ENCODE measurements at places on chromosomes 16 and 17. TPM values are rescaled to one million over a fixed set of nuclear protein-coding genes. Genes with fewer than 3 reads are reported as not detected.

The COG1 gene
- total RNA-seq: 40.5 TPM

The PTGES3L gene
- not detected for total RNA-seq

DNA sequence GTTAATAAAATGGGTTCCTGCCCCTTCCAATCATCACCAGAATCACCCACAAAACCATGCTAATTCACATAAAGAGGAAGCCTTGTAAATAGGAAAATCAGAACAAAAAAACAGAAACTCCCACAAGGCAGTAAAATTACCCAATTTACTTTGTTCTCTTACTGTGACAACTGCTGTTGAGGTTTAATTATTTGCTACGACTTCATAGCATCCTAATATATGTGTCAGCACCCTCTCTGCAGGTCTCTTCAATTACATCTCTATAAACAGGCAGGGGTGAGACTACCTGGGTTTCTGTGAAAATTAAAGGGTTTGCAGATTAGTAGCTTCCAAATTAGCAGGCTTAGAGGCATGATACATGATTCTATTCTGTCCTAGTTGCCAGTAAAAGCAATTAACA, 2.7 kb downstream of the WDR59 start:
- no peak for DNase-seq

GRCh38 chr16:26177438-26177837, 485.7 kb downstream of the HS3ST4 start:
- DNase-seq: no peak

DNA sequence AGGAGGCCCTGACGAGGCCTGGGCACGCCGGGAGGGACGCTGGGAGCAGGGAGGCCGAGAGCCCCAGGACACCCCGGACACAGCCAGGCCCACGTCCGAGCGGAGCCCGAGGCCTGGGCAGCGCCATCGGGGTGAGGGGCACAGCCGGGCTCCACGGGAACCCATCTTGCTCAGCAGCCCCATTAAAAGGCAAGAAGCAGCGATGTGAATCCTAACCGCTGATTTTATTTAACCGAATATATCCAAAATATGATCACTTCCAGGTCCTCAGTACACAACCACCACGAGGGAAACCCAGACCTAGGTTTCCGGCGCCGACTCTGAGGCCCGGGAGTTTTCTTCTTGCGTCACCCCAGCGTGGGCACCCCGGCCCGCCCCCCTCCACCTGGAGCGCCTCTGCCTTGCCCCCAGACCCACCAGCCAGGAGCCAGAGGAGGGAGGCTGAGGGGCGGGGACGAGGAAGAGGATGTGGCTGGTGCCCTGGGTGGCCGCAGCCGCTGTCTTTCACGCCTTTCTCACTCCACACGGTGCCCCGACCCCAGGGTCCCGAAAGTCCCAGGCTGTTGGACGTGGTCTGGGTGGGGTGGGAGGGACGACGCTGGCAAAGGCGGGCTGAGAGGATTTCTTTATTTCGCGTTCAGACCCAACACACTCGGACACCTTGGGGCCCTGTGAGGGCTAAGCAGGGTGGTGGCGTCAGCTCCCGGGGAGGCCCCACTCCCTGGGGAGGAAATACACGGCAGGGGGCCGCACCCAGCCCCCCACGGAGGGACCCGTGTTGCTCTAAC, 568 bp upstream of the CCDC154 start:
- DNase-seq: no peak

DNA sequence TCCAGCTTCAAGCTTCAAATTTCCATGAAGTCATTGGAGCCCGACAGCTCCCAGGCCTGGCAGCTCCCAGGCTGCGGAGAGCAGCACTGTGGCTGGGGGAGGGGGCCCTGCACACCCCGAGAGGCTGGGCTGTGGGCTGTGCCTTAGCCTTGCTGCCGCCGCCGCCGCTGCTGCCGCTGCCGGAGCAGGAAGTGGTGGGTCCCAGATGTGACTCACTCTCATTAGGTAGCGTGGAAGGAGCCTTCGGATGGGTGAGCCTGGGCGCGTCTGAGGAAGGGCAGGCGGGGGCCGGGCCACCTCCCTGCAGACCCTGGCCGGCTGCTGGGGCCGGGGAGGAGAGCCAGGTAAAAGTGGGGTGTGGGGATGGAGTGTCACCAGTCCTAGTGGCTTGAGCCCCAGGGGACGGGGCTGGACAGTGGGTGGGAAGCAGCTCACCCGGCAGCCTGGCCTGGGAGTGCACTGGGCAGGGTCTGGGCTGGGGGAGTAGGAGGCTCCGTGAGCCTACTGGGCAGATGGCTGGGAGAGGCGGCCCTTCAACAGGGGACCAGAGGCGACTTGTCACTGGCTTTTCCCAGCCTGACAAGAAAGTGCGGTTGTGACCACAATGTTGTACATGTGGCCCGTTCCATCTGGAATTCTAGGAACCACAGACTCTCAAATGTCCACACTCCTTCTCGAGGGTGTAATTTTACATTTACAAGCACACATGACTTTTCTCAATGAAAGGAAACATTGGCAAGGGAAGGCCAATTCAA, at the start of gene ADCY7:
Gene ADCY7 (plus strand): TSS at position 215 of the 755 bp plus-strand sequence. CDS start 21,629 bp downstream, outside the sequence.
- no peak for DNase-seq

The BRIP1 gene
- total RNA-seq: 0.13 TPM

The CCDC200 gene
- not detected for total RNA-seq

DNA sequence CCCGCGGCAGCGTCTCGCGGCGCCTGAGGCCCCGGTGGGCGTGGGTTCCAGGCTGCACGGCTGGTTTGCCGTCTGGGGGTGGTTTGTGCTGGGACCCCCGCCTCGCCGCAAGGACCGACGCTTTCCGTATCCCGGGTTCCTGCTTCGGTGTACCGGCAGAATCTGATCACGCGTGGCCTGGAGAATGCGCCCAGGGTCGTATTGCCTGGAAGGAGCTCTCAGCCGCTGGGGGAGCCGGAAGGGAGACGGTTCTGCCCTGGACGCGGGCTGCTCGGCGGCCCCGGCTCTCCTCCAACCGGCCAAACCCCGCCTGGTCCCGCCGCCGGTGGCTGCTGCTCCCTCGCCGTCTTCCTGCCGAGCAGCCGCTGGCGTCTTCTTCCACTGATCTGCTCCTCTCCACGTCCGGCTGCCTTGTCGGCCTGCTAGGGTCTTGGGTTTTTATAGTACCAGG, 39.8 kb downstream of the ZNF778 start:
- DNase-seq: no peak

DNA sequence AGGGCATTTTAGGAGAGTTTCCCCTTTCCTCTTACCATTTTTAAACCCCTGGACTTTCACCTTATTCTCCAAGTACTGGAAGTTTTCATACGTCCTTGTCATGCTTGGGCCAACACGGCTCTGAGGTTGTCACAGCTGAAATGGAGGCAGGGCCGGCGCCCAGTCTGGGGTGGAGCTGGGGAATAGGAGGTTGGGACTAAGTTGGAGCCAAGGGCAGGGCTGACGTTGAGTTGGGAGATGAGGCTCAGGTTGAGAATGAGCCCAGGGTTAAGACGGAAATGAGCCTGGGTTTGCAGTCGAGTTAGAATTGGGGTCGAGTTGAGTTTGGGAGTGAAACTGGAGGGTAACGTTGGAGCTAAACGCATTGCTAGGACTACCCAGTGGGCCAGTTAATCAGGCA, 1.3 kb downstream of the CLEC10A start:
- DNase-seq: no peak

- DNase-seq: no peak
Measured at GRCh38 chr16:70804734-70805169, 3.8 kb upstream of the VAC14 start.

The LHX1 gene
- not detected for total RNA-seq

The EXOSC6 gene
- total RNA-seq: 13.5 TPM

GRCh38 chr17:11296994-11297393, 56.0 kb downstream of the SHISA6 start:
- DNase-seq: no peak

- DNase-seq: no peak
Measured at GRCh38 chr16:30896261-30896888, at the start of gene CTF1. CTF1 (plus strand) TSS chr16:30896614; CDS start chr16:30896644, 30 bp downstream.

GRCh38 chr16:88526906-88527185, 43.4 kb upstream of the ZC3H18 start:
- DNase-seq: no peak

GRCh38 chr17:50169121-50169764, 3.4 kb downstream of the SGCA start:
- no peak for DNase-seq

- DNase-seq: peak; percentile 53
Measured at GRCh38 chr17:35612924-35613521, 25.9 kb downstream of the AP2B1 start.

The TSPOAP1 gene
- 1.9 TPM for total RNA-seq

GRCh38 chr16:12100124-12100647, 123.7 kb downstream of the SNX29 start:
- DNase-seq: no peak

DNA sequence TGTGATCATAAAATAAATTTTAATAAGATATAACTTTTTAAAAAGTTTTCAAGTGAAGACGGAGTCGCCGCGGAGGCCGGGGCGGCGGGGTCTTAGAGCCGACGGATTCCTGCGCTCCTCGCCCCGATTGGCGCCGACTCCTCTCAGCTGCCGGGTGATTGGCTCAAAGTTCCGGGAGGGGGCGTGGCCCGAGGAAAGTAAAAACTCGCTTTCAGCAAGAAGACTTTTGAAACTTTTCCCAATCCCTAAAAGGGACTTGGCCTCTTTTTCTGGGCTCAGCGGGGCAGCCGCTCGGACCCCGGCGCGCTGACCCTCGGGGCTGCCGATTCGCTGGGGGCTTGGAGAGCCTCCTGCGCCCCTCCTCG, at the start of gene FOXC2:
Gene FOXC2 (plus strand): TSS at position 229 of the 365 bp plus-strand sequence. CDS start 507 bp downstream, outside the sequence.
- DNase-seq: no peak

DNA sequence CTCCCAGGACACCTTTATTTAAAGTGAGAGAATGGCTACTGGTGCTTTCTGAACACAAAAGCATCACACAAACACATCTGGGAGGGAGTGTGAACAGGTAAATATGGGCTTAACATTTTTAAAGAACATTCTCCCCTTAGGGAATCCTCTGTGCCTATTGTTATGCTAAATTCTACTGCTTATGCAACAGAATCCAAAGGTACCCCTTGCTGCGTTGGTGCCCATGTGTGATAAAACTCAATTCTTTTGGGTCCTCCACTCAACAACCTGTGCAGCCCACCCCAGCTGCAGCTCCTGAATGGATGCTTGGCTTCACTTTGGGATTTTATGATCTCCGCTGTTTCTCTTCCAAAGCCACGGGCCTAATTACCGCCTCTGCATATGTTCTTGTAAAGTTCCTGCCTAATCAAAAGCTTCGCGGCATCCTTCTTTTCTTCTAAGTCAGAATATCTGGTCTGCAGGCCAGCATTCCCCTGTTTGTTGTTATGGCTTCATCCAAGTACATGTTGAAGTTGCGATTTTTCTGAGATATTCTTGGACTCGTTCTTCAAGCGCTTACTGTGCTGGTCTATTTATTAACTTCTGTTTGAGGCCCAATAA, 23.9 kb downstream of the RHBDL3 start:
- no peak for DNase-seq

All from omental fat pad (tissue), 4 donors.